ENCODE measurements at places on chromosomes 12 and 14. TPM values are rescaled to one million over a fixed set of nuclear protein-coding genes. Genes with fewer than 3 reads are reported as not detected.

- DNase-seq: no peak
These were observed 21.7 kb upstream of the GARIN2 start for GRCh38 chr14:67167420-67168109.

DNA sequence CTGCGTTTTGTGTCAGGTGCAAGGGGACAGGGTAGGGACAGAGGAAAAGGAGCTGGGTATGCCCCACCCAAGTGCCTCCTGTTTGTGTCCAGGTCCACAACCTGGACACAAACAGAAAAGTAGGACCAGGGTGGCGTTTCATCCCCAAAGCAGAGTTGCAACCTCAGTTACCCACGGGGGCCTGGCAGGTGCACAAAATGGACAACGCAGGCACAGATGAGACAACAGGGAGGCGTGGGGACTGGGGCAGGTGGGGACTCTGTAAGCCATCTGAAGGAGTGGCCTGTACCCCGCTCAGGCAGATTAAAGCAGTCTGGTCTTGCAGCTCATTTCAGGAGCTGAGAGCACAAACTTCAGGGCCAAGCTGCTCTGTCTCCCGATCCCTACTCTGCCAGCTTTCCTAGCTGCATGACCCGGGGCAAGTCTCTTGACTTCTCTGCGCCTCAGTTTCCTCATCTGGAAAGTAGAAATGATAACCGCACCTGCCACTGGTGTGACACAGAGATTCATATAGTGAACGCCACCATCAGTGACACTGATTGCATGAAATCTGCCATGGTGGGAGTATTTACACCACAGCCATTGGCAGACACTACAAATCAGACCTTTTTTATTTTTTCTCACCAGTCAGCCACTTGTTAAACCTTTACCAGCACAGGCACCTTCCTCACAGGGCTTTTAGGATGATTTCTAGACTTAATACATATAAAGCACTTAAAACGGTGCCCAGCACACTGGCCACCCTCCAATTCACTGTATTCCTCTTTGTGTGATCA lies 123.0 kb downstream of the PHETA1 start:
- DNase-seq: no peak

- DNase-seq: no peak
These were observed 47.9 kb upstream of the CERS5 start for GRCh38 chr12:50215033-50215432.

GRCh38 chr14:23942587-23942986 lies 11.0 kb upstream of the DHRS4 start:
- DNase-seq: no peak

DNA sequence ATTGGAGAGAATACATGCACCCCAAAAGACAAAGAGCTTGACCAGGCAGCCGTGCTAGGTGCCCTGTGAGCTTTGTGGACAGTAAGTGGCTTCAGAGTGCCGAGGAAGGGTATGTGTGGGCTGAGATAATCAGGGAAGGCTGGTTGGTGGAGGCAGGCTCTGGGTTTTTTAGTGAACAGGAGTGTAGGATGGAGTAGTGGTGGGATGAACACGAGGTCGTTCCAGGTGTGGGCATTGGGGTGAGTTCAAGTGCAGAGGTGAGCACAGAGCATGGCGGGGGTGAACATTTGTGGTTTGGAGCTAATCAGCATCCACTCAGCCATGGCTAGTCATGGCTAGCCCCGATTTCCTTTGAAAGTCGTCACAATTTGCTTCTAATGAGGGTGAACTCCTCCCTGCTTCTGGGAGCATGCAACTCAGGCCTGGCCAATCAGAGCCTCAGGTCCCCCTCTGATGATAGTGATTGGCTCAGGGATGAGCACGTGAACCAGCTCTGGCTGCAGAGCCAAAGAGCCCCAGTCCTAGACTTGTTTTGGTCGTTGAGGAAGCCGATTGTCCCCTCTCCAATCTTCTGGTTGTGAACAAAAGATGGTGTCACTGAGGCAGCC lies 40.7 kb upstream of the TCL1B start:
- no peak for DNase-seq

DNA sequence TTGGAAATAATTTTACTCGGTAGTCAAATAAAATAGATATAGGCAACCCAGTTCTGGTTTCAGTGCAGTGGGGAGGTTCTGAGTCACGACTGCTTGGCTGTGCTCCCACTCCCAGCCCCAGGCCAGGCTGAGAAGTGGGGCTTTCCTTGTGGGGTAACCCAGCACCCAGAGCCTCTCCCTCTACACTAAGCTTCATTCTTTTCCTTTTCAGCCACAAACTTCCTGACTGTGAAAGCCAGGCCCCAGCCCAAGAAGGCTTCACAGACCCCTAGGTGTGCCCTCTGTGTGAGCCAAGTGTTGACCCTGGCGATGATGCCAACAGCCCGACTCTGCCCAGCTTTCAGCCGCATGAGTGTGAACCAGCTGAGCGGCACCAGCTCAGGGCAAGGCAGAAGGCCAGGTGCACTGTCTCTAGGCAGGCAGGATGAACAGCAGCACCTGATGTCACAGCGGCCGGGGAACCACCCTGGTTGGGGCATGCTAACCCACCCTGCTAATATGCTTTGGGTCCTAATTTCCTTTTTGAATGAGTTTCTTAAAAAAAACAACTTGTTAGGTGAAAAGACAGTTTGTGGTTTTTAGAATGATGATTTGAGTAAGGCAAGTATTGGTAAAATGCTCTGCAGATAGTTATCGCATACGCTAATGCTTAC lies 42.2 kb upstream of the ATP23 start:
- no peak for DNase-seq

The SERPINA10 gene
- polyA plus RNA-seq: 131 TPM

- no peak for DNase-seq
These were observed 716.4 kb upstream of the NOVA1 start for GRCh38 chr14:27314231-27314630.

The KLRC3 gene
- 0.08 TPM for polyA plus RNA-seq

DNA sequence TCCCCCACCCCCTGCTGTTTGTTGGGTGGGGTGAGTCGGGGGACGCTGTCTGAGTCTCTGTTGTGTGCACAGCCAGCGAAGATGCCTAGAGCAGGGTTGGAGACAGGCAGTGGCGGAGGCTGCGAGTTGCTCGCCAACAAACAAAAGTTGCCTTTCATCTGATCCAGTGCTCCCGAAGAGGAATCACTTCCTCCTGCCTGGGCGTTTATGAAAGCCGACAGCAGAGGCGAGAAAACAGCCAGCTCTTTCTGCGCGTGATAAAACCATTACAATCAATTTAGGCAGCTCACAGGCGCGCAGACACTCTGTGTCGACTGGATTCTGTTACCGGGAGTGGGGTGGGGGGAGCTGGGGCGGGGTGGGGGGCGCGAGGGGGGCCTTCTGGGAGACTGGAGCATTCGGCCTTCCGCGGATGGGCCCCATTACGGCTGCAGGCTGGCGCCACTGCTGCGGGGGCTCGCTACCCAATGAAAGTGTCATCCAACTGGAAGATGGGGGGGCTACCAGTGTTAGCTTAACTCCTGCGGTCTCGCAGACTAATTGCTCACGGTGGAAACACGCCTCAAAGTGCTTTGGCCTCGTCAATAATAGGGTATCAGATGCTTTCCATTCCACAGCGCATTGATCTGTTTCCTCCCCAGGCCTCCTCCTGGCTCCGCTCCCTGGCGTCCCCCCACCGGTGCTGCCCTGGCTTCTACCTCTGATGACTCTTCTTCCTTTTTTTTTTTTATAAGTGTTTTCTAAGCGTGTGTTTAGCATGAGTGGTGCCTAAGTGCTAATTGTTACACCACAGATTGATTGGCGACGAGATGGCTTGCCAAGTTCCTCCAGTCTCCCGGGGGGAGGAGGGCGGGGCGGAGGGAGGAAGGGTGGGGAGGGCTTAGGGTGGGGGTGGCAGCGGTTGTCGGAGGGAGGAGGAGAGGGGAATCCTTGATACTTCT lies 678.4 kb downstream of the MED13L start:
- DNase-seq: no peak

GRCh38 chr14:101916816-101917412 lies 47.5 kb upstream of the DYNC1H1 start:
- DNase-seq: no peak

The CLEC4D gene
- polyA plus RNA-seq: 0.40 TPM

DNA sequence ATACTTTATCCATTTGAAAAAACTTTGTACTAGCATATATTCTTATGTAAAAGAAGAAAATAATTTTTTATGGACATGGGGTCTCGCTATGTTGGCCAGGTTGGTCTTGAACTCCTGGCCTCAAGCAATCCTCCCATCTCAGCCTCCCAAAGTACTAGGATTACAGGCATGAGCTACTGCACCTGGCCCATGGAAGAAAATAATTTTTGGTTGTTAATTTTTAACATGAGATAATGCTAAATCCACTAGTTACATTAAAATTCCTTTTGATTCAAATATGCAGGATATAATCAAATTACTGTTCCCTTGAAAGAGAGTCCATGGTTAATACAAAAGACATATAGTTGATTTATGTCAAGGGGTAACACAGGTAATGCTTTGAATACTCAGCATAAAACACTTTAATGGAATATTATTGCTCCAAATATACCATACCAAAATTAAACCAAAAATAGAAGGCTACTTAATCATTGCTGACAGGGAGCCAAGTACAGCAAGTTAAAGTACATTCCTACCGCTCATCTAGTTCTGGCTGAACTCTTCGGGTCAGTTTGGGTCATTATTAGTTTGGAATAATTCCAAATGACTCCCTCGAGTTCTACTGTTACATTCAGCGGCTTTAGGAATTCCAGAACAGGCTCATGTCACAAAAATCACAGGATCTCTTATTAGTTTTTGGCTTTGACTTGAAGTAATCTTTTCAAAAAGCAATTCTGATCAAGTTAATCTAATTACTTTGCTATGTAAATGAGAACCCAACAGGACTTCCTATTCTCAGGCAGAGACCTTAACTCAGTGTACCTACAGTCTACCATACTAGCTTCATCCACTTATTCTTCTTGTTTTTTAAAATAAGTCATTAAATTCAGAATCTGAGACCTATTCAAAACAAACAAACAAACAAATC lies 6.1 kb downstream of the SOS2 start:
- no peak for DNase-seq

The GSG1 gene
- polyA plus RNA-seq: not detected

- no peak for DNase-seq
These were observed 487.1 kb downstream of the NELL2 start for GRCh38 chr12:44389038-44389437.

DNA sequence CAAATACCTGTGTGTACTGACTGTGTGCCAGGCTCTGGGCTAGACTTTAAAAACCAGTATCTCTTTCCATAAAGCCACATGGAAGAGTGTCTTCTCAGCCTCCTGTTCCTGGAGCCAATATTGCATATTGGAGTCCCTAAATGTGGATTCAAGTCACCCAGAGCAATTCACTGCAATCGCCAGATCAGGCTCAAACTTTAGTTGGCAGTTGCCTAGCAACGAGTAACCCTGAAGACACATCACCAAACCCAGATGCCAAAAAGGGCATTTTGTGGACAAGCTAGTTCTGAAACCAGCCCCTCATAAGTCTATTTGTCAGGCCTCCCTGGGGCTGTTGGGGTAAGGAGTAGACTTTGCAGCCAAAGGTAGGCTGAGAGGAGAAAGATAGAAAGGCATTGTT lies 13.7 kb downstream of the DPF3 start:
- no peak for DNase-seq

GRCh38 chr14:103023881-103024473 lies 33.4 kb downstream of the CDC42BPB start:
- DNase-seq: no peak

GRCh38 chr12:9634177-9634803 lies 26.6 kb upstream of the KLRB1 start:
- DNase-seq: peak; percentile 58

The COPS7A gene
- 33.5 TPM for polyA plus RNA-seq

- DNase-seq: no peak
These were observed 53.3 kb downstream of the IRAK3 start for GRCh38 chr12:66242311-66242710.

The RNF212B gene
- not detected for polyA plus RNA-seq

DNA sequence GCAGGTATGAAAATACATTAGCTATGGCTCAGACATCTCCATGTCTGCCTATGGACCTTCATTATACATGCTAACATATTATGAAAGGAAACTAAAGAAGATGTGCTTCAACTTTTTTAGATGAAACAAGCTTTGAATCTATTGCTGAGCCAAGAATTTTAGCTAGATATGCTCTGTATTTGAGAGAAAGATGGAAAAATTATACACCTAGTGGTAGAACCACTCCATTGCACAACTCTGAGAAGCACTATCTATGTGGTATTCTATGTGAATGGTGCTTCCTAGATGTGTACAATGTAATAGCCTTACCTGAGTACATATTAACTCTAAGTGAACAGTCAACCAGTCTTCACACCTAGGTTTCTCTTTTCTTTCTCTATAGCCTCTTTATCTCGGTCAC lies 17.3 kb downstream of the EPYC start:
- DNase-seq: no peak

DNA sequence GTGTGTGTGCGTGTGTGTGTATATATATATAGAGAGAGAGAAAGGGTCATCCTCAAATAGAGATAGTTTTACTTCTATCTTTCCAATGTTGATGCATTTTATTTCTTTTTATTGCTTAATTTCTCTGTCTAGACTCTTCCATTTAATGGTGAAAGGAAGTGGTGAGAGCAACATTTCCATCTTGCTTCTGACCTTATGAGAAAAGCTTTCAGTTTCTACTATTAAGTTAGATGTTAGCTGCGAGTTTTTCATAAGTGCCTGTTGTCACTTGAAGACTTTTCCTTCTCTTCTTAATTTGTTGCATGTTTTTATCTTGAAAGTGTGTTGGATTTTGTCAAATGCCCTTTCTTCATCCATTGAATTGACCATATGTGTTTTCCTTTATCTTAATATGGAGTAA lies 304.4 kb upstream of the FAR2 start:
- DNase-seq: no peak

GRCh38 chr14:39276005-39276404 lies 42.3 kb downstream of the MIA2 start:
- DNase-seq: no peak

The RNASE3 gene
- polyA plus RNA-seq: 0.52 TPM

DNA sequence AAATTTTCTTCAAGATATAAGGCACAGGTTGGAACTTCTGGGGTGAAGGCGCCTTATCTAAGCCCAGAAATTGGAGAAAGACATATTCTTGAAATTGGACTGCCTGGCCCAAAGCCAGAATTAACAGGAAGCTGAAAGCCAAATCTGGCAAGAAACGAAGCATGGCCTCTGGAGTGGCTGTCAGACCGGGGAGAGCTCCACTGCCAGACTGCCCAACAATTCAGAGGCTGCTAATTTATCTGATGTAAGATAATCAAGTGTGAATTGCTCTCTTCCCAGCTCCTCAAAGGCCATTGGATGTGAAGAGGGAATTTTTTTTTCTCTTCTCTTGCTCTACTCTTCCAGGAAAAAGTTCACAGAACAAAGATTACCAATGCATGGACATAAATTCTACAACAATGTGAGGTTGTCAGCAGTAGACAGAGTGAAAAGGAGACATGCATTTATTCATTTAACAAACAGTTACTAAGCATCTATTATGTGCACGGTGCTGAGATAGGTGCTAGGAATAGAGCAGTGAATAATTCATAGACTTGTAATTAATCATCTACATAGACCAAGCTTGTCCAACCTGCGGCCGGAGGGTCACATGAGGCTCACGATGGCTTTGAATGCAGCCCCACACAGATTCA lies at the start of gene GDF3:
TSS of gene GDF3 (minus strand) at position 210 of the 632 bp plus-strand sequence. CDS start at position 163, 47 bp downstream.
- no peak for DNase-seq

DNA sequence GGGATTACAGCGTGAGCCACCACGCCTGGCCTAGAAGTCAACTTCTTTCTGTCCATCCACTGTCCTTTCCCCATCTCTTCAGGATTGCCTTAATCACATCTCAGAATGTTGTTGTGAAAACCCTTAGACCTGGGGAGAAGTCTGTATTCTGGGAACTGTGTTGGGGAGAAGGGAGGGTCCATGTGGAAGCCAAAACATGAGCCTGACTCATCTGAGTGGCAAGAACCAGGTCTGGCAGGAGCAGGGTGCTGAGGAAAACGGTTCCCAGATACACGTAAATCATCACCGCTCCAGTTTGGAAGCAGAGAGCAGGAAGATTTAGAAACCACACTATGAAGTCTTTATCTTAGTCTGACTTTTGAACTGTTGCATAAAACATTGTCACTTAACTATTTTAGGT lies 245.6 kb upstream of the RGS6 start:
- DNase-seq: no peak
